ENCODE measurements at places on chromosomes 2 and 18.

DNA sequence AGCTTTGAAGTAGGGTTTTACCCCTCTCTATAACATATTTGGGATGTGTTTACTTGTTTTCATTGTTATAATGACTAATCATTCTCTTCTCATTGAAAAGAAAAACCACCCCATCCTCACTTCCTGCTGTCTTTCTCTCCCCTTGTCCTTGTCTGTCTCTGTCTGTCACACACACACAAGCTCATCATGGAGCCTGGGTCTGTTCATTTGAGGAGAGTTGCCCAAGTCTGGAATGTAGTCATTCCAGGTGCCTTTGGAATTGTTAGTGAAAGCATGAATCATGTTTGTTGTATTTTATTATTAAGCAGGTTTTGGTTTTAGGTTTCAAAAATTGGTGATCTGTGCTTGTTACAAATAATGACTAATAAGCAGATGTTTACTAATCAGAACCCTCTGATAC, 133.5 kb upstream of the IL1R2 start:
- no peak for DNase-seq

GRCh38 chr2:118103951-118104940, 16.0 kb downstream of the INSIG2 start:
- DNase-seq: no peak

DNA sequence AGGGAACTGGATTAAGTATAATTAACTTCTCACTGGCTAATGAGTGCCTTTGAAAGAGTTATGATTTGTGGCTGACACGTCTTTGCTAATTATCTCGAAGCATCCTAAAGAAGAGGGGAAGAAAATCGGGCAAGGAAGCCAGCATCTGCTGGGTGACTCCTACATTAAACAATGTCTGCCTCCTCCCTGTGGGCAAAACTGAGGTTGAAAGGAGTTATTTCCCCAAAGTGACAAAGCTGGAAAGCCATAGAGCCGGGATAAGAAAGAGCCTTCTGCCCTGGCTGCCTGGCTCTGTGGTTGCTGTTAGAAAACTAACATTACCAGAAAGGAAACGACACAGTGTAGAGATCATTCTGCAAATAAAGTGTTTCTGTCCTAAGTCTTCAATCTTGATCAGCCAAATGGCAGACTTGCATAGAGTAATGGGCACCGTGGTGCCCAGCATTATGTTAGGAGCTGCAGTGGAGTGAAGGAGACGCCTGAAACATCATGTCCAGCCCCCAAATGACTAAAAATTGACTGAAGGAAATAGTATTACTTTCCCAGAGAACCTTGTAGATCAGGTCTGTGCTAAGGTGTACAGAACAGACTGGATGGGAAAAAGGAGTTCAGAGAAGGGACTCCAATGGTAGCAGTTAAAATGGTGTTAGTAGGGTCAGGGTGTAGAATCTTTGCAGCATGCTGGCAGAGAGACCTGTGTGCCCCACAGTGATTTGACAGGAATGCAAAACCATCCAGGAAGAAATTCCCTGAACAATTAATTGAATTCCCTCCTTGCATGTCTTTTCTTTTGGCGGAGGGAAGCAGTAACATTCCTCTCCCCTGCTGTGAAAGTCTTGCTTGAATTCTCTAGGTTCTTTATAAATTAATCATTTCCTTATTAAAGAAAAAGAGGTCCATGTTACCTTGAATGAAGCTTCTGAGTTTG, 44.4 kb downstream of the ALPK2 start:
- no peak for DNase-seq

DNA sequence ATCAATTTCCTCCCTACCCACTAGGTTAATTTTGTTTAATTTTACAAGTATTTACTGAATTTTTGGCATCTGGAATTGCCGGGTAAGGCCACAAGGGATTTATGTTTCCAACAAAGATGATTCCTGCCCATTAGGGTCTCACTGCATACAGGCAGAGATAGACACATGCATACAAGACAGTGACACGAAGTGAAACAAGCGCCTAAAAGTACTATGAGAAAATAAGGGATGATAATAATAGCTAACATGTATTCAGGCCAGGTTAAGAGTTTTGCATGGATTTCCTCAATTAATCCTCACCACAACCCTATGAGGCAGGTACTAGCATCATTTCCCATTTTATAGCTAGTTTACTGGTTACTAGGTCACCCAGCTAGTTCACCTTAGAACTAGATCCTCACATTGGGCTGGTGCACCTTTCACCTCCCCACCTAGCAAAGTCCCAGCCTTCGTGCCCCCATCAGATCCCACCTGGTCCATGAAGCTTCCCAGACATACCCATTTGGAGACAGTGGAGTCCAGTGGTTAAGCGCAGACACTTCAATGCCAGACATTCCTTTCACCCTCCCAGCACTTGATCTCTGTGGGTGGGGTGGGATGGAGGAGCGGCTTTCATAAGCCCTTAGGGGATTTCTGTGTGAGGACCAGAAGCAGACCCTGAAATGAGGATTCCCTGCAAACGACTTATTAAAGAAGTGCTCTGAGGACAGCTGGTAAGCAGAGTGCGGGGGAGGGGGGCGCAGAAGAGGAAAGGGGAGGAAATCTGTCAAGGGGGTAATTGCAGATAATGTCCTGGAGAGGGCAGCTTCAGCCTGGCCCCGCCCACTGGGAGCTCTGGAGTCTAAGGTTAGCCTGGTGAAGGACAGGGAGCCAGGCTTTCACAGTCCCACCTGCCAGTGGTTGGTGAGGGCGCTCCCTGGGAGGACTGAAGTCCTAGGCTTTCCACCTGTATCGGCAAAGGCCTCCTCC, 5.8 kb upstream of the DGUOK start:
- no peak for DNase-seq

DNA sequence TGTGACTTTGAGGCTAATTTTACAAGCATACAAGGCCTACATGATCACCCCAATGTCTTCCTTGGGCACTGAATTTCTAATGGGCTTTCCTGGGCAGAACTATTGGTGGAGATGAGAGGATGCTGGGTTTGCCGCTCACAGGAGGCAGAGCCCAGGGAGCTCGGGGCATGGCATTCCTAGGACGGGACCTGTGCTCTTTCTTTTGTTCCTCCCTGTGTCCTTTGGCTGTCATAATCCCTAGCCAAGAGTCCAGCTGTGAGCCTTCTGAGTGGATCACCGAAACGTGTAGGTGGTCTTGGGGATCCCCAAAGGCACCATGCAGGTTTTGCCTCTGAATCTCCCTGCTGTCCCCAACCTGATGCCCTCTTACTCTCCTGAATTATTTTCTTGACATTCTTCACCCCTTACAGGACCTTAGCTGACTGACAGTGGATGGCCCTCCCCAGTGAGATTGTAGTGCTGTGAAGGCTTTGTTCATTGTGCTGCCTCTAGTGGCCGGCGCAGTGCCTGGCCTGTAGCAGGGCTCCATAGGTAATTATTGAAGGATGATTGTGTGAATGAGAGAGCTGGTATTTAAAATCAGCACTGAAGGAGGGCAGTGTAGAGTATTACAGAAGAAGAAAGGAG, 221.9 kb downstream of the ZNF407 start:
- no peak for DNase-seq

GRCh38 chr2:47129191-47129706, 25.9 kb downstream of the STPG4 start:
- no peak for DNase-seq

DNA sequence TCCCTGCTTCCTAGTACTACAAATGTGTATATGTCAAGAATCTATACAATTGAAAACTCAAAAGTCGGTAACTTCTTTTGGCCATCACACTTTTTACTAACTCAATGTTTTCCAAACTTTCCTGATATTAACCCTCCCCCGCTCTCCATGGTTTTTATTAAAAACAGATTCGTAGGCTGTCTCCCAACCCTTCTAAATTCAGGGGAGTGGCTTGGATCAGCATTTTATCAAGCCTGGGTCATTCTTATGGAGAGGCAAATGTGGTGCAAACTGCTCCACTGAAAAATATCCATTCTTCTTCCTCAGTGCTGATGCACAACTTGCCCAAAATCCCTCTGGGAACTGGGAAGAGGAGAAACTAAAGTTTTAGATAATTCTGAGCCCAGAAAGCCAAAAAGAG, 134.2 kb downstream of the RIF1 start:
- no peak for DNase-seq

GRCh38 chr2:147550995-147551731, 293.7 kb upstream of the ACVR2A start:
- DNase-seq: no peak

DNA sequence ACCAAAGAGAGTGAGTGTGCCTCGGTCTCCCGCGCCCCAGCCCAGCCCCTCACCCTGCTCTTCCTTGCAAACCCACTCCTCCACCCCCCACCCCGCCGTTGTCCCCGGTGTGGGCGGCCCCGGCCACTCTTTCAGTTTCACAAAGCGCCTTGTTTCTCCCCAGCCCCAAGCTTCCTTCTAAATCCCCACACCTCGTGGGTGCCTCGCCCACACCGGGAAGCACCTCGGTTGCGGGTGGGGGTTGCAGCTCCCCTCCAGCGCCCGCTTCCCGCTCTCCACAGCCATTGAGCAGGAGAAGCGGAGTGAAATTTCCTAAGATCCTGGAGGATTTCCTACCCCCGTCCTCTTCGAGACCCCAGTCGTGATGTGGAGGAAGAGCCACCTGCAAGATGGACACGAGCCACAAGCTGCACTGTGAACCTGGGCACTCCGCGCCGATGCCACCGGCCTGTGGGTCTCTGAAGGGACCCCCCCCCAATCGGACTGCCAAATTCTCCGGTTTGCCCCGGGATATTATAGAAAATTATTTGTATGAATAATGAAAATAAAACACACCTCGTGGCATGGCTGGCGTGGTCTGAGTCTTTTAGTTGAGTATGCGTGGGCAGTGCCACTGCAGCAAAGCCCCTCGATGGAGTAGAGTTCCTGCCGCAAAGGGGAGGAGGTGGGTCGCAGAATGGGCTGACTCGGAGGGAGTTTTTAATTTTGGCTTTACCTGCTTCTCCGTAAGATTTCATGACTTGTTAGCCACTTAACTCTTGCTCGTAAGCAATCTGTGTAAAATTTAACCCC, 848 bp downstream of the TMSB10 start:
- no peak for DNase-seq

GRCh38 chr2:17805166-17805565, 11.1 kb upstream of the MSGN1 start:
- DNase-seq: no peak

DNA sequence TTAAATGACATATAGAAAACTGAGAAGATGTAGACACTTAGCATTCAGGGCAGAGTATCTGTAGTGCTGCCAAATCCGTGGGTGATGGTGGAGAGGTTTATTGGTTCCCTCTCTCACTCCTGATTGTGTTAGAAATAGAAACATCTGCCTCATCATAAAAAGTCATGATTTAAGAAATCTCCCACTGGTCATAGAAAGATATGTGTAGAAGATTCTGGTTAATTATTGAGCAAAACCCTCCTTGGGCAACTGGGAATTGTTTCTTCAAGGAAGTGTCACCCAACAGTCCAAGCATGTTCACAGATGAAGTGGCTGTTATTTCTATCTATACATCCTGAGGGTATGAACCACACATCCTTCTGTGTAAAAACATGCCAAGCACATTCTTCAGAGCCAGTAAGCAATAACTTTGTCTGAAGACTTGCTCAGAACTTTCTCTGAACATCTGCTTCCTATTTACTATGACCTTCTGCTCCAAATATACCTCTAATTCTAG, 33.6 kb upstream of the CHRNA1 start:
- DNase-seq: no peak

GRCh38 chr18:37667836-37668235, 102.2 kb upstream of the CELF4 start:
- no peak for DNase-seq

GRCh38 chr2:131077966-131078365, 15.3 kb downstream of the FAM168B start:
- no peak for DNase-seq

DNA sequence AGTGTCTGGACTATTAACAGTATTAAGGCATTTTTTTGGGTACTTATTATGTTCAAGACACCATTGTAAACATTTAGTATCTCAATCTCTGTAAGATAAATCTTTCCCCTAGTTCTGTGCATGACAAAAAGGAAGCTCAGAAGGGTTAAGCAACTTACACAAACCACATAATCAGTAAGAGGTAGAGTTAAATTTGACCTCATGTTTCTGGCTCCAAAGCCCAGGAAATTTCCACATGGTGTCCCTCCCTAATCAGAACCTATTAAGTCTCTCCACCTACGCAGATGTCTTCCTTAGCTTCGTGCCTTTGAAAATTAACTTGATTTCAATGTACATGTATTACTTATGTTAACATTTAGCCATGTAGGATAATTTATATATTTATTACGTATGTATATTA, 2.0 kb downstream of the MFSD6 start:
- DNase-seq: no peak

DNA sequence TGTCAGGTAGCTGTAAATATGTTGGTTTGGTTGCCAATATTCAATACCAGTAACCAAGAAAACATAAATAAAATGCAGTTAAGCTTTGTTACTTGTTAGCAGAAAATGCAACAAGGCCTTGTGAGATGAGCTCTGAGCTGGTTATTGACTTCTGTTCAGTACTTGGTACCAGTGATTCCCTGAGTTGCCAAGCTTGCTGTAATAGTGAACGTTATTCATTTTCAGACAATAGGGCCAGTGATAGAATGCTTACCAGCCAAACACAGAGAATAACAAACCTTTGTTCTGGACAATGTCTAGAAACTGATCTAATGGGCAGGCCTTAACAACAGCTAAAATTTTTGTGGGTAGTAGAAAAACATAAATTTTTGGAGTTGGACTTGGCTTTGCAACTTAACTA, 29.5 kb downstream of the RASGRP3 start:
- DNase-seq: no peak

GRCh38 chr2:5959836-5960820, 267.9 kb downstream of the SOX11 start:
- no peak for DNase-seq

DNA sequence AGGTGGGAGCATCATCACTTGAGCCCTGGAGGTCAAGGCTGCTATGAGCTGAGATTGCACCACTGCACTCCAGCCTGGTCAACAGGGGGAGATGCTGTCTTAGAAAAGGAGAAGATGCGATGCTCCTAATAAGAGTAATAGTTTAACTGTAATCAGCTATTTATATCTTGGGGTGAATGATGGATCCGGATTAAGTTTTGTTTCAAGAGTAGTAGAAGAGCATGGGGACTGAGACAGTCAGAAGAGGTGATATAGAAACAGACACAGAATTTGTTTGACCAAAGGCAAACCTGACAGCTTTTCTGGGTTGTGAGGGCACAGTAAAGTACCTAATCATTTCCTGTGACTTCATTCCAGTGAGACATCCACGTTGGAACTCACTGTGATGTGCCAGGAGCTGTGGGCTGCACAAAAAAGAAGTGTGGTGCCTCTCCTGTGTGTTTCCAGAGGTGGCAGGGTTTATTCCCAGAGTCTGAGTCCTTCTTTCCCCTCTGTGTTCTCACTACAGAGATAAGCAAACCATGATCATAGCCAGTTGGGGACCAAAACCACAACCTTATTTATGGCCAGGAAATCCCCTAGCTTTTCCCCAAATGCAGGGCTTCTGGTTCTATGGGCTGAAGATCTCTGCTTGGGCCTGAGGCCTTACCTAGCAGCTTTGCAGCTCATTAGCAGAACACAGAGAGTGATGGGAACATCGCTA, 113.7 kb downstream of the XRCC5 start:
- no peak for DNase-seq

DNA sequence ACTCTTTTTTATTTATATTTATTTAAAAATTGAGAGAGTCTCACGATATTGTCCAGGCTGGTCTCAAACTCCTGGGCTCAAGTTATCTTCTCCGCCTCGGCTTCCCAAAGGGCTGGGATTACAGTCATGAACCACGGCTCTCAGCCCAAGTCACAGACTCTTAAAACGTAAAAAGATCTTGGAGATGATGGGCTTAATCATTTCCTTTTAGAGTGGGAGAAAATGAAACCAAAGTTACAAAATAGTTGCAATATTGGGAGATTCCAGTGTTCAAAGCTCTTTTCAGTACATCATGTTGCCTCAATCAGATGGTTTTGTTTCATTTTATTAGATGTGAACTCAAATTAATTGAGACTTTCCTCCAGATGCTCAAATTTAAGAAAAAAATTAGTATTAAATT, 151.4 kb upstream of the XPO1 start:
- no peak for DNase-seq
